ENCODE measurements at places on chromosomes 13 and 19.
A peak's percentile ranks its signal among the peaks of the same experiment; 100 is the strongest.

DNA sequence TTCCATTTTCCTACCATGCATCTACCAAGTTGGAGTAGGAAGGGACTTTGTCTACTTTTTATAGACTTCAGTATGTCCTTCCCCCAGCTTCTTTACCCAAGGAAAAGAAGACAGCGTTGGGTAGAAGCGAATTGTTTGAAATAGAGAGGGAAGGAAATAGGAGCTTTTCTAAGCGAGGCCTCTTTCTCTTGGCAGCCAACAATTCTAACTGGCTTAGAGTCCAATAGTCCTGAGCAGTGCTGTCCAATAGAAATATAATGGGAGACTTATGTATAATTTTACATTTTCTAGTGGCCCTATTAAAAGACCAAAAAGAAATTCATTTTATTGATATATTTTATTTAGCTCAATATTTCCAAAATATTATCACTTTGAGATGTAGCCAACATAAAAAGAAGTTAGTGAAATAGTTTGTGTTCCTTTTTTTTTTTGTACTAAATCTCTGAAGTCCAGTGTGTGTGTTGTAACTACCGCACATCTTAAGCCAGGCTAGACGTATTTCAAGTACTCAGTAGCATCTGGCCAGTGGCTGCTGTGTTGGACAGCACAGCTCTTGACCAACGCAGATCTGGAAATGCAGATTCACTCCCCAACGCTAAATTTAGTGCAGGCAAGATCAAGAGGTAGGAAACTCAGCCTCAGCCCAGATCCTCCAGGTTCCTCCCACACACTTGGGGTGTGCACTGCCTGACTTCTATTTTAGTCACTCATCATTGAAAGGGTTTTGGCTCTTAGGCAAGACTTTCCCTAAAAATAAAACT lies 179.2 kb downstream of the SHISA2 start:
- DNase-seq: no peak

DNA sequence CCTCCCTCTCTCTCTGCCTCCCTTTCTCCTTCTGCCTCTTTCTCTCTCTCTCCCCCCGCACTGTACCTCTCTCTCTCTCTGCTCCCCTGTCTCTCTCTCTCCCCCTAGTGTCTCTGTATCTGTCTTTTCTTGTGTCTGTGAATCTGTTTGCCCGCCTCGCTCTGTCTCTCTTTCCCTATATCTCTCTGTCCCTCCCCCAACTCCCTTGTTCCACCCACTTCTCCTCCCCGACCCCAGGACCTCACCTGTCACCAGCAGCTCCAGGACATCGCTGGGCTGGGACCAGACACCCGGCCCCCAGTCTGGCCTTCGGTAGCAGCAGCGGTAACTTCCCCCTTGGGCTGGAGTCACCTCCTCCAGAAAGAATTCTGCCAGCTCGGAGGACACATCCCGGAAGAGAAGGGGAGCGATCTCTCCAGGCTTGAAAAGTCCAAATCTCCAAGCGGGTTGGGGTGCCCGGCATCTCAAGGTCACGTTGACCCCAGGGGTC lies 3.9 kb downstream of the OSCAR start:
- DNase-seq: peak; percentile 58

DNA sequence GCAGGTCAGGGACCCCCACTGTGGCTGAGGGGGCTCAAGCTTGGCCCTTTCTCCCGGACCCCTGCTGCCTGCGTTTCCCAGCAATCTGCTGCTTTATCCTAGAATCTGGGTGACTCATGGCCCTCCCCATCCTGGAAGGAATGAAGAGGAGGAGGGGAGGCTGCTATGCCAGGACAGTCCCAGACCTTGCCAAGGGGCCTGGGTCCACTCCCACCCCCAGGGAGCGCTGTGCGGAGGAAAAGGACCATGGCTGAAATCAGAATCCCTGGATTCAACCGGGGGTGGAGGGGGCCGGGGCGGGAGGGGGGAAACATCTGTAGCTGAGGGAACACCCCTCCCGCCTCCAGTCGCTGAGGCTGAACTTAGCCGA lies 20.5 kb downstream of the ZNF114 start:
- peak; percentile 72 for DNase-seq

DNA sequence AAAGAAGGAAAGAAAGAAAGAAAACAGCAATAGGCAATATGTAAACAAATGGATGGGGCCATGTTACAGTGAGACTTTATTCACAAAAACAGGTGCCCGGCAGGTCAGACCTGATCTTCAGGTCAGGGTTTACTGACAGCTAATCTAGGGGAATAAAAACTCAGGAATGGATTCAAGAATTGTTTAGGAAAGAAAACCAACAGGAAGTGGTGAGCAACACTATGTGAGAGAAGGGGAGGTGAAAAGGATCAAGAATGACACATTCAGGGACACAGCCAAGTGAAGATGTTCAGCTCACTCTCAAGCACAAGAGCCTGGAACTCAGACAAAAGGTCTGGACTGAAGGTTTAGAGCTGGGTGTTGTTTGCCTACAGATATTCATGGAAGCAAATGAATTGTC lies 244.5 kb downstream of the EFNB2 start:
- peak; percentile 73 for DNase-seq

- peak; percentile 47 for DNase-seq
These were observed 277.8 kb downstream of the FOXO1 start for GRCh38 chr13:40388617-40389016.

DNA sequence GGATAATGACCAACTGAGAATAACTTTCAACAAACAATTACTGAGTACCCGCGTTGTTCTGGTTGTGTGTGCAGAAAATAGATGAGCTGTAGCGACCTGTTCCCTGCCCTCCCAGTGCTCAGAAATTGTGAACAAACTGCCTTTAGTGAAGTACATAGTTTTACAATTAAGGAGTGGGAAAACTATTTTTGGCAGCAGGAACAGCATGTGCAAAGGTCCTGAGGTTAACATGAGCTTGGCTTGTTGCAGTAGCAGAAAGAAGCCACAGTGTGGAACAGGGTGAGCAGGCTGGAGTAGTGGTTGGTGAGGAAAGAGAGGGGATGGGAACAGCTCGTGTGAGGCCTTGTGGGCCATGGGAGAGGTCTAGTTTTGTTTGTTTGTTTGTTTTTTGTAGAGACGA lies 16.0 kb downstream of the RYR1 start:
- no peak for DNase-seq

- peak; percentile 28 for DNase-seq
These were observed 124.5 kb downstream of the ITGBL1 start for GRCh38 chr13:101576977-101577376.

DNA sequence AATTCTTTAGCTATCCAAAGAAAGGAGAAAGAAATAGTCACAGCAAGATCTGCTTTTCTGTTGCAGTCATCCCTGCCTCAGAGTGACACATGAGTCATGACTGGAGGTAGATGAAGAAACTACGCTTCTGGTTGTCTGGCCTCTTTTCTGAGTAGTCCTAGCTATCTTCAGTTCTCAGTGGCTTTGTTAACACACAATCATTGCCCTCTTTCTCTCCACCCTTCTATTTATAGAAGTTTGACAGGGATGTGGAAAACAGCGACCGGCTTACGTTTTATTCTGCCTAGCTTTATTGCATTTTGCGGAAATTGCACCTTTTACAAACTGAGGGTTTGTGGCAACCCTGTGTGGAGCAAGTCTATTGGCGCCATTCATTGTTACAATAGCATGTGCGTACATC lies 26.7 kb downstream of the SPATA13 start:
- DNase-seq: peak; percentile 46

DNA sequence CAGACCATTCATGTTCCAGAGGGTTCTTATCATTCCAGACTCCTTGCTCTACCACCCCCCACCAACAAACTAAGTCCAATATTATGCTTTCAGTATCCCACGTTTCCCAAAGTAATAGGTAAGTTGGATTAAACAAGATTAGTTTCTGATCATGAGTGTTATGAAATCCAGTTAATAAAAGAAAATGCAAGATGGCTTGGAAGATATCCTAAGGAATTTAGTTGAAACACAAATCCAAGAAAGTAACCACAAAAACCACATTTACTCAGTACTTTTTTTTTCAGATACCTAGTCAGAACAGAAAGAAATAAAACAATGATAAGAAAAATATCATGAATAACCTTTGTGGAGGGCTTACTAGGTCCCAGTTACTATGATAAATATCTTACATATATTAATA lies 119.4 kb upstream of the MIR17HG start:
- DNase-seq: no peak

DNA sequence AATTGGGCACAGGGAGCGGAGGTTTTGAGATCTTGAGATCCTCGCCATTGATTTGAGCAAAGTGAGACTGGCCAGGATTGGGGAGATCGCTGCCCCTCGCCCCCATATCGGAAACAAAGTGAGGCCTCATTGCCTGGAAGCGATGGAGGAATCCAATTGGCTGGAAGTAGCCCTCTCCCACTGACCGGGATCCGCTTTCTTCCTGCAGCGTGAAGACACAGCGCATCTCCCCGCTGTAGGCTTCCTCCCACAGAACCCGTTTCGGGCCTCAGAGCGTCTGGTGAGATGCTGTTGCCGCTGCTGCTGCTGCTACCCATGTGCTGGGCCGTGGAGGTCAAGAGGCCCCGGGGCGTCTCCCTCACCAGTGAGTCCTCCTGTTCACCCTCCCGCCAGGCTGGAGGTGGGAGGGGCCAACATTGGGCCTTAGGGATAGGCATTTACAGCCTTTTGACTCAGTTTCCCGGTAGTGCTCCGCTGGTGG lies 438 bp downstream of the PRKCSH start:
- peak; percentile 55 for DNase-seq

DNA sequence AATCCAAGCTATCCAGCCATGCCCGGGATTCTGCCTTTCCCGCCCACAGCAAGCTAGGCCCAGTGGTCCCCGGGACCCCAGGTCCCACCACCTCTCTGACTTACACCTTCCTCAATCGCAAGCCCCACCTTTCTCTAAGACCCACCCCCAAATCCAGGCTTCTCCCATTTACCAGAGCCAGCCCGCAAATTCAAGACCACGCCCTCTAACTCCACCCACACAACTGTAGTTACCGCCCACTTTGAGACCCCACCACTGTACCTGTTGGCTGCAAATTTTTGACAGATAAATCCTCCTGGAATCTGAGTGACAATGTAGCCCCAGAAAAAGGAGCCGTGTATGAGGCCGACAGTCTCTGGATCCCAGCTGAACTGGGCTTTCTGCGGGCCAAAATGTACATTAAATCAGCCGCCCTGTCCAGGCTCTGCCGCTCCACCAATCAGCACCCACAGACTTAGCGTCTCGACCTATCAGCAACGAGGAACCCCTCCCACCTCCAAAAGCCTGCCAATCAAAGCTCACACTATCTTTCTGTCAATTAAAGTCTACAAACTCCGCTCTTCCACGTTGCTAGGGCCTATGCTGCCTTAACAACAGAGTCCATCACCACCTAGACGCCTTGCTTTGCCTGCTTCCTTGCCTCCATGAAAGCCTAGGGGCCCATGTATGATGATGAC lies 6.3 kb downstream of the SLC17A7 start:
- no peak for DNase-seq

- peak; percentile 62 for DNase-seq
These were observed 38.7 kb upstream of the C1QTNF9 start for GRCh38 chr13:24270639-24271141.

DNA sequence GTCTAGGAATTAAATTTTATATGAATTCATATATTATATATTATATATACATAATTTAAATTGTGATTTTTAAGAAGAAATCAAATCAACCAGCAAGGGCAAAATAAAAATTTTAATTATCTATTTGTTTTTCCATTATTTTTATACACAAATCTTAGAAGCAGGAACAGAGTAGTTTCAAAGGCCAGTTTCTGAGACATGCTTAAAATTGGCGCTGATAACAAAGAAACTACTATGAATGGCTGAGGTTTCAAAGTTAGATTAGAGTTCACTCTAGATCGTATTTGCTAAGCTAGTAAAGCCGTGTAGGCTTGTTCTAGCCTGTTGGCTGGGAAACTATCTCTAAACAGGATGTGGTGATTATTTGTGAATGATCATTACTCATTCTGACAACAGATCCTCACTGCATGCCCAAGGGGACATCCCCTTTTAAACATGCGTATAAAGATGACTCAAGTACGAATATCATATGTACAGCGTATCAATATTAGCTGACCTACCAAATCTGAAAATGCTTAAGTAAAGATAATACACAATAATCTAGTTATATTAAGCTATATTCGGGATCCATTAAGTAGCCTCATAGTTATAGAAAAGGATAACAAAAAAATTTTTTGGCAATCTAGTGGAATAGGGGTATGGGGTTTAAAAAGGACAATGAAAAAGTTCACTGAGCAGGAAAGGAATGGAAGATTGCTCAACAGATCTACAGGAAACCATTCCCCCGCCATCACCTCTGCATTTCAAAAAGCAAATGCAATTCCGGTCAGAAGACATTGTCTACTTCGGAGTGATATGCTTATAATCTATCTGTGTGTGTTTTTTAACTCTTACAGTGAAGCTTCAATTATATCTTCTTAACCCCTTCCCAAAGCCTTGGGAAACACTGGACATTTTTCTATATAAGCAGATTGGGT lies 150.1 kb downstream of the SHISA2 start:
- peak; percentile 96 for DNase-seq

GRCh38 chr13:113500530-113501265 lies 10.2 kb upstream of the DCUN1D2 start:
- no peak for DNase-seq

GRCh38 chr13:49410006-49410405 lies 33.9 kb downstream of the CAB39L start:
- DNase-seq: peak; percentile 45

DNA sequence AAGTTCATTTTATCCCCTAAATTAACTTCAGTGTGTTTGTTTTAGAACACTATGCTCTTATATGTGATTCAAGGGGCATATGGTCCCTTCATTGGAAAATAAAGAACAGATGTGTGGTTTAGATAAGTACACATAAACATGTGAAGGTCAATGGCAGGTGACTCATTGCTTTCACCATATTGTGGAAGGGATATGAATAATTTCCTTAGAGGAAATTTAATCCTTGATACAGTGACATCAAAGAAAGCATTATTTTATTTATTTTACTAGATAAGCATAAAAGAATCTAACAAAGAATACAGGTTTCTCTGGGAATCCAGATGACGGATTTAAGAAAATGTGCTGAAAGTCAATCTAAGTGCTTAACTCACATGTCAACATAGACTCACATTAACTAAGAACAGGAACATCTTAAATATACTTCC lies 373.5 kb downstream of the KCTD12 start:
- peak; percentile 98 for DNase-seq

DNA sequence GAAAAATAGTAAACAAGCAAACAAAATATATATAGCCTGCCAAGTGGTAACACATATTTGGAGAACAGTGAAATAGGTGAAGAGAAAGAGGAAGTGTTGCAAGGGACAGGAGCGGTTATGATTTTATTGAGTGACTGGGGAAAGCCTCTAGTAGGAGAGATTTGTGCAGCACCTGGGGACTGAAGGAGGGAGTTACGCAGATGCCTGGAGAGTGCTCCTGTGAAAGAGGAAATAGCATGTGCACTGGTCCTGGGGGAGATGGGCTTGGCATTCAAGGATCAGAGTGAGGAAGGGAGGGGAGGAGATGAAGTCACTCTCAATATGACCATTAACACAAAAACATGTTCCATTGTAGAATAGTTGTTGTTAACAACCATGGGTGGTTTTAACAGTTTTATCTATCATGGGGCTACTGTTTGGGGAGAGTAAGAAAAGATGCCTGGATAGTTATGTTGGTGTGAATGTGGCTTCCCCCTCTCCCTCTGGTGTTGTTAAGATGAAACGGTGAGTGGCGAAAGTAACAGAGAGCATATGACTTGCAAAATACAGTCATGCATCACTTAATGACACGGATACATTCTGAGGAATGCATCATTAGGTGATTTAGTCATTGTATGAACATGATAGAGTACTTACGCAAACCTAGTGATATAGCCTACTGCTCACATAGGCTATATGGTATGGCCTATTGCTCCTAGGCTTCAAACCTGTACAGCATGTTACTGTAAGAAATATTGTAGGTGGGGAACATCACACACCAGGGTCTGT lies 251.7 kb upstream of the ARGLU1 start:
- DNase-seq: no peak

Data from choroid plexus epithelial cell (primary cell).